ENCODE measurements at places on chromosomes 1 and 21.

- no peak for DNase-seq
Observed at GRCh38 chr1:9402717-9403225, 110.1 kb downstream of the SPSB1 start.

- no peak for DNase-seq
Observed at GRCh38 chr1:72034827-72035226, 247.5 kb downstream of the NEGR1 start.

DNA sequence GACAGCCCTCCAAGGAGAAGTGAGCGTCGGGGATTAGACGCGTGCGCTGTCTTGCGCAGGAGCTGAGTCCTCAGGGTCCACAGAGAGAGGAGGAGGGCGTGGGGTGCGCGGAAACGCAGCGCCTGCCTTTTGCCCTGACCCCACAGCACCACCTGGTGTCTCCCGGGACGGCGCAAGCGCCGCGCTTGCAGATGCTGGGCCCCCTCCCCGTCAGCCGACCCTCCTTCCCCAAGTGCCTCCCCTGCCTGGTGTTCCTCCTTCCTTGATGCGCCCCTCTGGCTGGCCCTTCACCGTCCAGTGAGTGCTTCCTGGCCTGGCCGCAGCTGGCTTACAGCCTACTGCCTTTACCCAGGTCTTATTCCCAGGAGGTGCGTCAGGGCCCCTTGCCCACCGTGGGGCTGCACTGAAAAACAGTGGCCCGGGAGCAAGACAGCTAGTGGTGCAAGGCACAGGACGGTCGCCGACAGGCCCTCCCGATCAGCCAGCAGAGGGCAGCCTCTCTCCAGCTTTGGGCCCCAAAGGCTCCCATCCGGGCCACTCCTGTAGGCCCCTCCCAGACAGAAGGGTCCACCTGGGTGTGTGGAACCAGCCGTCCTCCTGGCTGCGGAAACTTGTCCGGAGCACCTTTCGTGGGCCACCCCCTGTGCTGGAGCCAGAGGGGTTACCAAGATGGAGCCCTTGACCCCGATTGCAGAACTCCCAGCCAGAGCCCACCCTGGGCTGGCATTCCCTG lies 12.9 kb upstream of the PHLDA3 start:
- peak; percentile 87 for DNase-seq

DNA sequence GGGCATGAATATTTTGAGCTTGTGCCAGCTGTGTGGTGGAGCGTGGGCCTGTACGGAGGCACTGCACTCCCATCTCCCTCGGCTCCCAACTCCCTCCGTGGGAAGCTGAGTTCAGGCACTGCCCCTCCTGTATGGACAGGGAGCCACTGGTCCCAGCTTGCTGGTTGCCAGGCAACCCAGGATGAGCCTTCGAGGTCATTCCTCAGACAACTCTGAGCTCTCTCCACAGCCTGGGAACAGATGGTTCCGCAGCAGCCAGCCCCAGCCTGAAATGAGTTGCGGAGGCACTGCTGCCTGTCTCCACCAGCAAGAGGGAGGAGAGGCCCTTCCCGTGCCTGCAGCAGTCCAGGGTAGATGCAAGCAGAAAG lies 58.4 kb upstream of the TENT5B start:
- DNase-seq, result peak; percentile 32

DNA sequence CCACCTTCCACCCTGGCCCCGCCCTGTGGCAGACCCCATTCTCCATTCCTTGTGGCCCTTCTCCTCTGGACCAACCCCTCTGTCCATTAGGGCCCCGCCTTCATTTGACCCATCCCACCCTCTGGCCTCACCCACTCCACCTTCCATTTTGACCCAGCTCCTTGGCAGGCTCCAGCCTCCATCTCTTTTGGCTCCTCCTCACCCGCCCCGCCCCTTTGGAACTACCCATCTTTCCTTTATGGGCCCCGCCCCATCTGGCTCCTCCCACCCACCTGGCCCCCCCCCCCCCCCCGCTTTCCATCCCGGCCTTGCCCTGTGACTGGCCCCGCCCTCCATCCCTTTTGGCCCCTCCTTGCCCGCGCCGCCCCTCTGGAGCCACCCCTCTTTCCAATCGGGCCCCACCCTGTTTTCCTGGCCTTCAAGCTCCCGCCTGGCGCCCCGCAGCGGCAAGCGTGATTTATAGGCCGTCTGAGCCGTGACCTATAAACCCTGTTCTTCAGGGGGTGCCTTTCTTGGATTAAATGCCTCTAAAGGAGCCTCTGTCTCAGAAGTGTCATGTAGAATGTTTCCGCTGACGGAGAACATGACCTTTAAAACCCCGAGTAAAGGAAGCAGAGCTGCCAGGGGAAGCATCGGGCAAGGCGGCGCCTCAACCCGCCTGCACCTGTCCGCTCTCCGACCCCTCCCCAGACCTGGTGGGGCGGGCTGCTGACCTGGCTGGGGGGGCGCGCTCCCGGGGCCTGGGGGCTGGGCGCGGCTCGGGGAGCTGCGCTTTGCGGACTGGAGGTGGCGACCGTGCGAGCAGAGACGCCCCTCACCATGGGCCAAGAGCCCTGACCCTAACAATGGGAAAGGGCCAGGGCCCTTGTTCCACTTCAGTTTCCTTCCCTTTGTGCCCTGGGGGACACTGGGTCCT lies 178.0 kb downstream of the CAMTA1 start:
- DNase-seq, result no peak

DNA sequence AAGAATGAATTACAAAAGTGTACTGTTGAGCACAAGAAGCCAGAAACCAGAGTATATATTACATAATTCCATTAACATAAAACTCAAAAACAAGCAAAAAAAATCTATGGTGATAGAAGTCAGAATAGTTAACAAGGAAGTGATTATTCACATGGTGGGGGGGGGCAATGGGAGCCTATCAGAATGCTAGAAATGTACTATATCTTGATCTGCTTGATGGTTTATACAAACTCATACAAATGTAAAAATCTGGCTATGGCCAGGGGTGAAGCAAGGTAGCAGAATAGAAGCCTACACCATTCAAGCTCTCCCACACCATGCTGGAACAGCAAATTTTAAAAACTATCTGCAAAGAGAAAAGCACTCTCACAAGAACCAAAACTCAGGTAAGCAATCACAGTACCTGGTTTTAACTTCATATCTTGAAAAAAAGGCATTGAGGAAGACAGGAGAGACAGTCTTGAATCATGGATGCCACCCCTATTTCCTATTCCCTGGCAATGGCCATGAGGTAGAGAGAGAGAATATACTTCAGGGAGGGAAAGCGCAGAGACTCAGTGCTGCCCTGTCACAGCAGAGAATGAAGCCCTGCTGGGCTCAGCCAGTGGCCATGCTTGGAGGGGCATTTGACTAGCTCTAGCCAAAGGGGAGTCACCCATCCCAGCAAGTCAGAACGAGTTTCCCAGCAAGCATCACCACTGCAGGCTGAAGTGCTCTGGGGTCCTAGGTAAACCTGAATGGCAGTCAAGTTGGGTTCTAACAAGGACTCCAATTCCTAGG lies 73.8 kb downstream of the CDC42BPA start:
- no peak for DNase-seq

Data from adipocyte (in vitro differentiated cells).